ENCODE measurements at places on chromosomes 4 and X.
A peak's percentile ranks its signal among the peaks of the same experiment; 100 is the strongest.

GRCh38 chr4:54784161-54784671 is 126.5 kb downstream of the KIT start:
- peak; percentile 94 for DNase-seq

DNA sequence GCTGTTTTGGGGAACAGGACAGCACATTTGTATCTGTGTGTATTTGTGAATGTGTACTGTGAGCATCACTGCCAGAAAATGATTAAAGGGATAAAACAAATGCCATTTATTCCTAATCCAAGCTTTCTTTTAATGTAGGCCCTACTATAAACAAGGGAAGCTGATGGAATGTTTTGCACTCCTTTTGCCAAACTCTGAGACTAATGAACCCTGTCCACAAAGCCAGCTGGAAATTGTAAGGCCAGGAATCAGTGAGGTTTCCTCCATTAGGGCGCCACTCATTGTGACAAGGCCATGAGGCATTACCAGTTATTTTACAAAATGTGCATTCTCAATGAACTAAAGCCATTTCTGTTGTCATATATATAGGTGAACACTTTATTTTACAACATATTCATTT is 163.0 kb upstream of the NAP1L5 start:
- no peak for DNase-seq

DNA sequence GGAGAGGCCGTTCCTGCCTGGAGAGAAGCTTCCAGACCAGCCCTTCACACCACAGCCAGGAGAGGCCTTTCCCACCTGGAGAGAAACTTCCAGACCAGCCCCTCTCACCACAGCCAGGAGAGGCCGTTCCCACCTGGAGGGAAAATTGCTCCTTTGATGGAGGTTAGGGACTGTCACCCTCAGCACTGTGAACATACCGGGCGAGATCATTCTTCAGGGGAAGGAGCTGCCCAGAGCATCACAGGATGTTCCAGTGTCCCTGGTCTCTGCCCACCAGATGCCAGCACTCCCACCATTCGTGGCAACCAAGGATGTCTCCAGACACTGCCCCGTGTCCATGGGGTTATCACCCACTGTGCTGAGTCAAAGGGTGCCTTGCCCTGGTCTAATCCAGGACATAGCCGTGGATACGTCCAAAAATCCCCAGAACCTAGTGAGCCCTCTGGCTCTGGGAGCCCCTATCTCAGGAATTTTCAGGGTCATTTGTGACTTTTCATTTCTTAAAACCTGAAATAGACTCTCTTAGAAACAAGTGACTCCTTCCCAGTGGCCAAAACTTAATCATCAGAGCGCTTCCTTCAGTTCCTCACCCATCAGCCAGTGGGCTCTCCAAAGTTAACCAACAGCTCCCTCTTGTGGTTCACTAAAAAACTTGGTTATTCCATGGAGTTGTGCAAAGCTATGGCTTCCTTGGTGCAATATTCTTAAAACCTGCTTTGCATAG is 80.2 kb downstream of the CRMP1 start:
- DNase-seq: peak; percentile 84

DNA sequence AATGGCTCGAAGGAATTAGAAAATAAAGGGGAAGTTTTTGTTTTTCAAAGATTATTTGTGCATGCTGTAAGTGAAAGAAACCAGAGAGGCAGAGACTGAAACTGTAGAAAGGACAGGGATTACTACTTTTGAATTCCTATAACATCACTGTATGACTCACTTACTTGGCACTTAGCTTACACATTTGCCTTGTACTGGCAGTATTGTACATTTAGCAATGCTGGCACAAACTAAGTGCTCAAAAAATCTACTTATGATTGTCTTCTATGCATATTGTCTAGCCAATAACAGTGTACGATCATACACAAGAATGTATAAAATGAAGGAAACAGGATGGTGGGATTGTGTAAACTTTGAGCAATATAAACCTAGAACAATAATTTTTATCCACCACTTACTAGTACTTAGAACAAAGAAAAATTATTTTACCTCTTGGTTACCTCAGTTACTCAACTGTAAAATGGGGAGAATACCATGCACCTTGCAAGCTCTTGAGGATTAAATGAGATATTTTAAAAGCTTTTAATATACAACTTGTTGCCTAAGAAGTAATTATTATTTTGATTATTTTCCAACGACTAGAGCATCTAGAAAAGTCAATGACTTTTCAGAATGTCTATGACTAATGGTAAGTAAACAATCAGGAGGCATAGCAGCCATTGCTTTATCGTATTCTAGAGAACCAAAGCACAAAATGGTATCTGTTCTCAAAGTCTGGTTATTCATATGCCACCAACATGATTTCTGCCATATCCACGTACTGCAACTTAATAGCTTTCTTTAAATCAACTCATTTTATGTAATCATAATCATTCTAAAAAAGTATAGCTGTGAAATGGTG is 4.7 kb downstream of the FAM120C start:
- DNase-seq: no peak

DNA sequence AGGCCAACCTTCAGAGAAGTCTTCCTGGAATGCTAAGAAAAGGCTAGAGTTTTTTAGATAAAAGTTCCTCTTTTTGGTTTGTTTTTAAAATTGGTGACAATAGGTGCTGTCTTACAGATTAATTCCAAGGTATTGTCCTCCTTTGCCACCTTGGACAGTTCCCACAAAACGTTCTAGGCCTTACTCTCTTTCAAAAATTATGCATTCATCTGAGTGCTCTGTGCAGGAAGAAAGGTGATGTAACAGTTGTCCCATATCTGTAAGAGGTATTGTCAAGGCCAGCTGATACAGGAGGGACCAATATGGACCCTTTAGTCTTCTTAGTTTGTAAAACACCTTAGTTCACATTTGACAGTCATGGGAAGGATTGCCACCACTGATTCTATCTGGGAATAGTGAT is 15.9 kb upstream of the CXCL5 start:
- no peak for DNase-seq

DNA sequence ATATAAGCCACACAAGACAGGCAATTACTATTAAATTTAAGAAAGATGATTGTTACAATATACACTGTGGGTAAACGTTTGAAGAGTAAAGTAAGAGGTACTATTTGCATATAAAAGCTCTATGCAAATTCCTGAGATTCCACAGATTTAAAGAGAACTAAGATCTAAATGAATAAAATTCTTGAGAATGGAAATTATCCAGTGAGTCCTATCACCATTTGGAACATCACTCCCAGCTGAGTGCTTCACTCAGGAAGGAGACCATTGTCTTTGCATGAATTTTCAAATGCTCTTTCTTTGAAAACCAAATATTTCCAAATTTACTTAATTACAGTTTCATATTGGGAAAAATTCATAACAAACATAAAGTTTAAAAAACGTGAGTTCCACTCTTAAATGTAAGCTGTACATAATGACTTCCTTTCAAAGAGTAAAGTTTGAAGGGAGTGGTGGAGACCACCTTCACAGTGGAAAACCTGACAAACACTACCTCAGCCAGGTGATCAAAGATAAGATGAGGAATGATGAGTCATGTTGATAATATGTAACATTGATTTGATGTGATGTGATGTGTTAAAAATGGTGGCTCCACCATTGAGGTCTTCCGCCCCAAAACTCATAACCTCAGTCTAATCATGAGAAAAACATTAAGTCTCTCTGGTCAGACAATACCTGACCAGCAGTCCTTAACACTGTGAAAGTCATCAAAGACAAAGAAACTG is 159.9 kb downstream of the BANK1 start:
- DNase-seq: no peak

DNA sequence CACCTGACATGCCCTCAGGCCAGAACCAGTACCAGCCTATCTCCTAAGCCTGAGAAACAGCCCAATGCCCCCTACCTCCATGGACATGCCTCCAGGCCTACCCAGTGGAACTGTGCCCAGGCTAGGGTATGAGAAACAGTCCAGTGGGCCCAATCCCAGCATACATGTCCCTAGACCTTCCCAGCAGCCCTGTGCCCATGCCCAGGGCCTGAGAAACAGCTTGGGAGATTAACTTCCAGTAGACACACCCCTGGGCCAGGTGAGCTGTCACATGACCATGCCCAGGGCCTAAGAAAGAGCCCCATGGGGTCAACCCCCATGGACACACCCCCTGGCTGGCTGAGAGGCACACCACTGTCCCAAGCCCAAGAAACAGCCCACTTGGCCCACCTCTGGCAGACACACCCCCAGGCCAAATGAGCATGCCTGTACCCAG is 78.8 kb downstream of the CBR4 start:
- no peak for DNase-seq

- DNase-seq: no peak
Measured at GRCh38 chr4:110640576-110640975, 17.7 kb upstream of the PITX2 start.
